Astrocyte (in vitro differentiated cells and primary cell): ENCODE measurements at places on chromosomes 2 and 18. TPM values are rescaled to one million over a fixed set of nuclear protein-coding genes. Genes with fewer than 3 reads are reported as not detected.

DNA sequence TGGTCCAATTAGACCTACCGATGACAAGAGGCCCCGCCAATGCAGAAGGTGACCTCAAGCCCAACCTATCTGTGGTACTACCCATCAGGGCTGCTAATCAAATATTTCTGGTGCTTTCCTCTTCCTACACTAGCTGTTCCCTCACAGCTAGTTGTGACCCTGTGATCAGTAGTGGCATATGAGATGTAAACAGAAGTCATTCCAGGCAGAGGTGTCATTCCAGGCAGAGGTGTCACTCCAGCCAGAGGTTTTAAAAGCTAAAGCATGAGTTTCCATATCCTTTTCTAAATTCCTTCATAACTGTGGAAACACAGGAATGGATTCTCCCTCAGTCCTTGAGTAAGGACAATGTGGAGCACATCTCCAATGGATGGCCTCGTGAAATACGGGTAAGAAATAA, 110.9 kb upstream of the DNAJC10 start:
- no peak for DNase-seq

GRCh38 chr2:226352941-226353560, 446.6 kb downstream of the IRS1 start:
- DNase-seq: no peak

RAB11FIP5 gene
- 56.0 and 70.5 TPM in 2 replicates for total RNA-seq

HOXD10 gene
- total RNA-seq: not detected in 2 replicates

CXCR1 gene
- not detected in 2 replicates for total RNA-seq

- no peak for DNase-seq
Measured at GRCh38 chr2:162768656-162769055, 69.9 kb downstream of the KCNH7 start.
